ENCODE measurements at places on chromosomes 3 and 15.

- no peak for DNase-seq
Measured at GRCh38 chr15:70587896-70588567, 175.3 kb downstream of the UACA start.

GRCh38 chr3:28846971-28847478 is 433.8 kb upstream of the RBMS3 start:
- no peak for DNase-seq

GRCh38 chr3:197801891-197802778 is 11.1 kb downstream of the LRCH3 start:
- DNase-seq, result no peak

DNA sequence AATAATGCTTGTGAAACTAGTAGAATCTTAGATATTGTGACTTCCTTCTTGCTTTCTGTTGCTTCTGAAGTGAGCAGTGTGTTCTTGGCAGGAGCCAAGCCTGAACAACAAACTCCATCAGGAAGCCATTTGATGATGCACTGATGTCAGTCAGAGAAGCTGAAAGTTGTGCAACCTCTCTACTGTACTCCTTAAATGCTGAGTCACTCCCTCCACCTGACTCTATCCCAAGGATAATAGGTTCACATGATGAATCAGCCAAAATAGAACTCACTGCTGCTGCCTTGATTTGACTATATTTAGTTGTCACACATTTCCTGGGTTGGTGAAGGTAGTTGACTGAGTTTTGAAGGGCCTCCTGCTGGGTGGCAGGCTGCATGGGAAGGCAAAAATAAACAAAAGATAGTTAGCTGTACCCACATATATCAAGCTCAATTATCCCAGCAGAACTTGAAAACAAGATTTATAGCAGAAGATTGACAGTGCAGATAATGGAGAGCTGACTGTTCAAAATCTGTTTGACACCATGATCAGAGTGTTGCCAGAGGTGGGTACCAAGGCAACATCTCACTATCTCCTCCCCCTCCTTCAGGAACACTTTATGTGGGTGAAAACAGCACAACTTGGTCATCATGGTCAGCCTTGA is 328.4 kb upstream of the DPH6 start:
- DNase-seq, result peak; percentile 91

DNA sequence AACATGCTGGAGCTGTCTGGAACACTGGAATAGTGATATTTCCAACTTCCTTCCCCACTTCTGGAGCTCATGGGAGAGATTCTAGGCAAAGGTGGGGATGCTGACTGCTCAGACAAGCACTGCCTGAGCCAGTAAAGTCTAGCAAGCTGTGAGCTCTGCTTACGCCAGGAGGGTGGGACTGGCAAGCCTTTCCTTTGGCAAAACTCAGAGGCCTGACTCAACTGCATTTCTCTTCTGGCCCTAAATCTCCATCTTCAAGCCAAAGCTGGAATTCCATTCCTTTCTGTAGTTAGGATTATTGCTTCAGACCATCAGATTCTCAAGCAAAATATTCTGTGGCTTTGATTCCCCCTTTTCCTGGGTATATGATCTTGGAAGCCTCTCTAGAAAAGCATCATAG is 20.3 kb upstream of the EPB42 start:
- peak; percentile 87 for DNase-seq

DNA sequence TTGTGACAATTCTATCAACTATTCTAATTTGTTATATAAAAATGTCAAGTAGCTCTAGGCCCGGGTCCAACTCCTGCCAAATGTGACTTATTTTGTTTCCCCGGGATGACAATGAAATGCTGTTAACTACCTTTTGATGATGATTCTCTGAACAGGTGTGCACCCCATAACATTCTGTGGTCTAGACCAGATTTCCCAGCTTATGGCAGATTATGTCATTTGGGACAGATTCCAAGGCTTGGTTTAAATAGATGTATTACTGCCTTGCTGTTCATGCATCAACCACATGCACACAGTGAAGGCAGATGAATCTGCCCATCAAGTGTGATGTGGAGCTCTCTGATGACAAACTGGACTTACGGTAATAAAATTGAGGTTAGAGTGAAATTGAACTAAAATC is 150.5 kb downstream of the MECOM start:
- DNase-seq, result no peak

GRCh38 chr15:48031973-48032372 is 88.8 kb upstream of the SLC24A5 start:
- no peak for DNase-seq

- DNase-seq, result peak; percentile 35
Measured at GRCh38 chr3:192816351-192816750, 89.0 kb upstream of the FGF12 start.

DNA sequence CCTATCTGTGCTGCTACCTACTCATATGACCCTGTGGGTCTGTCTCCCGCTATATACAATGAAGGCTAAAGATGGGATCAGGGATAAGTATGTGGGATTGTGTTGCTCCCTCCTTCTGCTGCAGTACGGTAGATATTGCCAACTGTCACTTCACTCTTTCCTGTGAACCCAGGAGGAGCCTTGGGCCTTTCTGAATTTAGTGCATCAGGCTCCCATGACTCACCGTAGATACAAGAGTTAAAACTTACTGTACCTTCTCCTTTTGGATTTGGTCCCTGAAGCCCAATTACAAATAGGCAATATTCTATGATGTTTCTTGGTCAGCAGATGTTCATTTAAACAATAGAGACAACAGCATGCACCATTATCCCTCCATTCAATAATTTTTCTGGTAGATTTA is 27.4 kb downstream of the MITF start:
- no peak for DNase-seq

GRCh38 chr15:64774629-64775493 is 528 bp downstream of the RBPMS2 start:
- no peak for DNase-seq

GRCh38 chr15:64749999-64750657 is 25.3 kb downstream of the RBPMS2 start:
- no peak for DNase-seq

DNA sequence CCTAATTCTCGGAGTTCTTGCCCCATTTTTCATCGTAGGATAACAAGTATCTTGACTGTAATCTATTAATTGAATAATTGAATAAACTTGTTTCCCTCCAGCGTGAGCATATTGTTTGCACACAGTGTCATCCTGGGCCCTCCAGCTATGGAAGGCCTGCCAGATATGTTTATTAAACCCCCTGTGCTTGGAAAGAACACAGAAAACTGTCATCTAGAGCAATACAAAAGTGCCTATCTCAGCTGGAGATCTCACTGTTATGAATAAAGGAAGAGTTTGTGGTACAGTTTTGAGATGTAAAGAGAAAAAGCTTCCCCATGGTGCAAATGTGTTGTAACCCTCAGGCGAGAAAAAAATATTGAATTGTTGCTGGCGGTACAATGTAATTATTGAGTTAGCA is 405.9 kb downstream of the SOX2 start:
- DNase-seq, result no peak

GRCh38 chr15:67305506-67305905 is 50.9 kb downstream of the IQCH start:
- DNase-seq, result no peak

- no peak for DNase-seq
Measured at GRCh38 chr3:99475229-99475628, 163.2 kb upstream of the COL8A1 start.

DNA sequence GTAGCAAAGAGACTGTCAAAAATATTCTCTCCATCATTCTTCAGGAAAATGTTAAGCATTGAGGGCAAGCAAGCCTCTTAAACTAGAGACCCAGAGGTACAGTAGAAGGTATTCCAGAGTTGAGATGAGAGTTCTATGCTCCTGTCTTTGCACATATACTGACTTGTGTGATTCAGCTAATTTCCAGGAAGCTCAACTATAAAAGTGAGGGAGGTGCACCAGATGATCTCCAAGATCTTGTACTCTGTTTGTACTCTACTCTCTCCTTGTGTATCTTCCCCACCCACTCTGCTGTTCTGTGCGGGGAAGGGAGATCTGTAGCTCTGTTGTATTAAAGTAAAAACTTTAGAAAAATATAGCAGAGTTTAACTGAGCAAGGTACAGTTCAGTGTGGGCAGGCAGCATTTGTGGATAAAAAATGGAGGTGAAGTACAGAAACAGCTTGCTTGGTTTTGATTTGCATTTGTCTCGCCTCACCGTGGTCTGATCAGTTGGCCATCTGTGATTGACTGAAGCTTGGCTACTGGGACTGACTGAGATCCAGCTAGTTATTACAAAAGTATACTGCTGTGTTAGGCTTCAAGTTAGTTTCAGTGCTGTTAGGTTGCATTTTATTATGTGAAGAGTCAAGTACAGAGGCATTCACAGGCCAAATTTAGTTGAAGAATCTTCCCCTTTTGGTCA is 463.1 kb upstream of the GOLIM4 start:
- DNase-seq, result no peak

DNA sequence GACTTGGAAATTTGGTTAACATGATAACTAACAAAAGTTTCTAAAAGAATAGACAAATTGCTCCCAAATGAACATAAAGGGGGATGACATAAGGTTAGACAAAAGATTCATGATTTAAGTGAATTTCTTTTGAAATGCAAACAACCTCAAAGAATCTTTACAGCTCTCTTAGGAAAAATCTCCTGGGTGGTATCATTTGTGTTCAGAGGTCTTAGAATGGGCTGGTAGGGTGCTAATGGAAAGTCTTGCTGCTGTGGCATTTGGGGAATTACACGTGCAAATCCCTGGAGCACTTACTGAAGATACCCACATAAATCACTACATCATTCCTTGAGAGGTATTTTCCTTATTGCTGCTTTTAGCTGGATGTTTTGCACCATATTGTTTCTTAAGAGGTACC is 14.4 kb upstream of the ROBO2 start:
- no peak for DNase-seq

- no peak for DNase-seq
Measured at GRCh38 chr3:120597445-120598049, 1.4 kb downstream of the NDUFB4 start.

DNA sequence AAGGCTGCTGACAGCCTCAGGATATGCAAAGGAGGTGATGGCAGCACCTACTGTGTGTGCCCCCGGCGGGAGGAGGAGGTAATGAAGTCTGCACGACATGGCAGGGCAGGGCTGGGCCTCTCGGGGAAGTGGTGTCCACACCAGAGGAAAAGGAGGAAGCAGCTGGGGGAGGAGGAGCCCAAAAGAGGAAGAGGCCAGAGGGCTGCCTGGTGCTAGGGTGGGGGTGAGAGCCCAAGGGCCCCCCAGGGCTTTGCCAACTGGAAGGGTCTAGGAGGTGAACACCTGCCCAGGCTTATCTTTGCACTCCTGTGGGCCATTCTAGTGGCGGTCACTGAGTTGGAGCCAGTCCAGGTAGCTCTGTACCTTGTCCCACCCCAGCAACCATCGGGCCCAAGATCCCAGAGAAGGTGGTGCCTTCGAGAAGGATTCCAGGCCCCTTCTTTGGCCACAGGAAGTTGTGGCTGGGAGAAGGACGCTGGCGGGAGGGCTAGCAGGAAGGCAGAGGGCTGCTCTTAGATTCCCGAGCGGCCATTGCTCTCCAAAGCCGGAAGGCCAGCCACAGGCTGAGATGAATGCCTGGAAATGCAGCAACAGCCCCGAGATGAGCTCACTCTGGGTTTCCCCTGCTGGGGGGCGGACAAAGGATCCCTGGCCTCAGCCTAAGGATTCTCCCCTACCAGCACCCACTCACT is 7.0 kb downstream of the GNAI2 start:
- no peak for DNase-seq

DNA sequence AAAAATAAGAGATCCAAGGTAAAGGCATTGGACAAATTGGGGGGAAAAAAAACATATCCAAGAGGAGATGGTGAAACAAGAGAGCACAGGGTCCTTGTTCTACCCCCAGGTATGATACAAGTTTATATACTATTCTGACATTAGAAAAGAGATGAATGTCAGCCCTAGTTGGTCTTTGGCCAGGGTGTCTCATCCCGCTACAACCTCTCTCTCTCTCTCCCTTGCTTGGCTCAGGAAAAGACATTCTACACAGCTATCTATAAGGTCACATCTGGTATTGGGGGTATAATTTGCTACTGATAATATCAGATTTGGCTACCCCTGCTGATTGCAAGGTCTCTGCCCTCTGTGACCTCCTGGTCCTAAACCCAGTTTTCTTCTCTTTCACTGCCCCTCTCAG is 117.2 kb downstream of the GOLIM4 start:
- no peak for DNase-seq

DNA sequence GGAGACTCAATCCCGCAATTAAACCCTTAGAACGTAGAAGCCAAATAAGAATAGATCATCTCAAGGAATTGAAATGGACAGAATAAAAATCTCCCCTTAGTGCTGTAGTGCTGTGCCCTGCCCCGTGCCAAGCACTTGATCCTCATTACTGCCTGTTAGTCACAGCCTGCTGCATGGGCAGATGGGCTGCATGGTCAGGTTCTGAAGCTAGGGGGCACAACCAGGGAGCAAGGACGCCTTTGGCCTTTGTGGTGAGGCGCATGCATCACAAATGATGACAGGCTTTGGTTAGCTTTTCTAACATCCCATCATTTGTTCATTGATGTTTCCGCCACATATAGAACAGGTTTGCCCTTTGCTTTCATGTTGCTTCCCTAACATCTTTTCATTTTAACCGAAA is 336.3 kb upstream of the ADAMTS9 start:
- no peak for DNase-seq

GRCh38 chr3:29936054-29936453 is 655.2 kb downstream of the RBMS3 start:
- no peak for DNase-seq

DNA sequence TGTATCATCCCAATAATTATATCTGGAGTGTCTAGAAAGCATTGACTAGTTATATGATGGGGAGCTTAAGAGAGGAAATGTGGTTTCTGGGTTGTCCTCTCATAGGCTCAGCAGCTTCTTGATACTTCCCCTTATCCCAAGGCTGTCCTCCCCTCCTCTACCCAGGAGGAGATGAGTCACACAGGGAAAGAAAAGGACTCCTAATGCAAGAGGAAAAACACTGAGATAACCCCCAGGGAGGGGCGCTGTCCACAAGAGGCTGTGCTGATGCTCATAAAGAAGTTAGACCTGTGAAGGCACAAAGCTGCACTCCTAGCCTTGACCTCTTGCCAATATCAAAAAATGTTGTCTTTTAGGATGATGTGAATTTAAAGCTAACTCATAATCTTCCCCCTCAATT is 28.8 kb upstream of the GYG1 start:
- DNase-seq, result peak; percentile 81

- DNase-seq, result no peak
Measured at GRCh38 chr3:146052791-146053310, 108.1 kb downstream of the PLOD2 start.

GRCh38 chr3:41579861-41580260 is 380.6 kb downstream of the CTNNB1 start:
- DNase-seq, result no peak

GRCh38 chr3:42425736-42426407 is 15.5 kb upstream of the LYZL4 start:
- DNase-seq, result no peak

- DNase-seq, result no peak
Measured at GRCh38 chr15:42121682-42122081, 27.3 kb upstream of the PLA2G4D start.

DNA sequence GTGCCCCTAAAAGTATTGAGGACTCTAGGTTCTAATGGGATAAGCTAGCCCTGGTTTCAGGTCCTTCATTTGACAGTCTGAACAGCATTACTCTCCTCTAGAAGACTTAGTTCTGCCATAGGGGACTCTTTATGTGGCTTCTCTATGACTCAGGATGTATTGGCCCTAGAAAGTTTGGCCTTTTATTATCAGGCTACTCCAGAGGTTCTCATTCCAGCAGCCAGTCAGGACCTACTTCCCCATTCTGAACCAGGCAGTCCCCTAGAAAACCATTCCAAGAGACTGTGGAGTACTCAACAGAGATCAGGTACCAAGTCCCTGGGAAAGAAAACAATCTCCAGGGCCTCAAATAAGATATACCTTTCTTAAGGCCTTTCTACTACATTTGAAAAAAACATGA is 157.9 kb upstream of the TSPAN3 start:
- DNase-seq, result no peak

GRCh38 chr3:10601151-10601856 is 95.9 kb upstream of the ATP2B2 start:
- DNase-seq, result peak; percentile 42
